ENCODE measurements at places on chromosomes 5 and 9.

- no peak for DNase-seq
Measured at GRCh38 chr5:77852068-77852513, 76.0 kb upstream of the TBCA start.

DNA sequence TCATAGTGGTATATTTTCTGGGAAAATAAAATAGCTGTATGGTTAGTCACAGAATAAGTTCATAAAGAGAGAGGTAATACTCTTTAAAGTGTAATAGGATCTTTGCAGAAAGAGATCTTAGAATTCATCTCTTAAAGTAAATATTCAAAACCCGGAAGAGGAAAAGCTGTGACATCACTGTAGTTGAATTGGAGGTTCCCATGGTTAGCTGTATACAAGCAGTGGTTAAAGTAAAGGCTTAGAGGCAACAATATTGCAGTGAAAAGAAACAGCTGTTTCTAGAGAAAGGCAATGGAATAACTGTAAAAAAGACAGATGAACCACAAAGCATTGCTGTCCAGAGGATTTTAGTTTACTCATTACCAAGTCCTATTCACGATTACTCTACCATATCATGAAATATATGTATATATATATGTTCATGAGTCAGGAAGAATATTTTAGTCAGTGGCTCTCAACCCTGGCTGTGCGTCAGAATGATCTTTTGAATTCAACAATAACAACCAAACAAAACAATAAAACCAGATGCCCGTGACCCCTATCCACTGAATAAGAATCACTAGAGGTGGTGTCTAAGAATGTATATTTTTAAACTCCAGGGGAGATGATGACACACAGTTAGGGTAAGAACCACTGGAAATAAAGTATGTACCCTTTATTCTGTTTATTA is 4.7 kb downstream of the ERCC6L2 start:
- no peak for DNase-seq

GRCh38 chr5:81134066-81134465 is 99.1 kb upstream of the CKMT2 start:
- no peak for DNase-seq

- DNase-seq = no peak
Measured at GRCh38 chr9:133731876-133732638, 6.1 kb downstream of the SARDH start.

- no peak for DNase-seq
Measured at GRCh38 chr9:127917603-127918002, 762 bp upstream of the ST6GALNAC4 start.

DNA sequence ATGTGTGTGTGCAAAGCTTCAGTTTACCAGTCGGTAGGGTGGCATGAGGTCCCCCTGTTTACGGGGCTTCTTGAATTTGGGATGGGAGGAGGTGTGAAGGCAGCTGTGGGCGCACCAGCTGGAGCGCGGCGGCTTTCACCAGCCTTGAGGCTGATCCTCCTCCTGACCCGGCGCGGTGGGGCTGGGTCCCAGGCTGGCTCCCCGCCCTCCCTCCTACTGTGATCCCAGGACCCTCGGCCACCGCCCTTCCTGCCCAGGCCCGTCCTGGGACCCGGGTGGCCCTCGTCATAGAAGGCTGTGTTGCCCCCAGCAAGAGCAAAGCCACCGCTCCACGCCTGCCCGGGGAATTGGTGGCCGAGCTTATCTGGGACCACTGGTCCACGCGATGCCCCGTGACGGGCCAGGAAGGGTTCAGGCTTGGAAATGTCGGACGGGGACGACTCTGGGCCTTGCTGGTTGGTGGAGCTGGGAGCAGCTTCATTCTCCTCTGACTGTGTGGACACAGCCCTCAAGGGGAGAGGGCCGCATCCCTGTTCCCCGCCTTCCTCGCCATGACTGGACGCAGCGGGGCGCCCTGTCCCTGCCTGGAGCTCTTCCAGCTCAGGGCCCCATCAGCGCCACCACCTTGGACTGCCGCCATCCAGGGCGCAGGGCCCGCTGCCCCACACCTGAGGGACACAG is 271.1 kb upstream of the IRX1 start:
- no peak for DNase-seq

DNA sequence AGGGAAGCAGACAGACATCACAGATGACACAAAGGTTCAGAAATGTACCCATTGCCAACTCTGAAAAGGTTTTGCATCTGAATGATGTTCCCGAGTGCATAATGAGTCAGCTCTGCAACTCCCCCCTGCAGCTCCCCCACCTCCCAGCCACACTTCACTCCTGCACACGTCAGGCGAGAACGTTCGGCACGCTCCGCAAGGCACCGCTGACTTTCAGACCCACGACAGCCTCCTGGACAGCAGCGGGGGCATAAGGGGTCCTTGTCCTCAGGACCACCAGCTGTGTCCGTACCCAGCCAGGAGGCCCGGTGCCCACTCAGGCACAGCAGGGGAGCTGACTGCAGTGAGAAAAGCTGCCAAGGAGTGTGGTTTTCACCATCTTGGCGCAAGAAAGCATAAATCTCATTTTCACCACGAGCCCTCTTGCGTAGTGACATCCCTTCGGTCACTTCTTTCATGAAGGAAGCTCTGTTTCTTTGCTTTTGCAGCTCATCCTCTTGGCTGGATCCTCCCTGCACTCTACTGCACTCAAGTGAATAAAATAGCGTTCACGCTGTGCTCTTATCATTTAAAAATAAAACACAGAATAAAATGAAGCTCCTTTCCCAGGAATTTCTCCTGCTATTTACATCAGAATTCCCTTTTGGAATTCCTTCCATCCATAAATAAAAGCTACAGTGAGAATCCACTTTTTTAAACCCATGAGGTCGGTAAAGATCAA is 9.9 kb downstream of the GFPT2 start:
- DNase-seq = no peak

DNA sequence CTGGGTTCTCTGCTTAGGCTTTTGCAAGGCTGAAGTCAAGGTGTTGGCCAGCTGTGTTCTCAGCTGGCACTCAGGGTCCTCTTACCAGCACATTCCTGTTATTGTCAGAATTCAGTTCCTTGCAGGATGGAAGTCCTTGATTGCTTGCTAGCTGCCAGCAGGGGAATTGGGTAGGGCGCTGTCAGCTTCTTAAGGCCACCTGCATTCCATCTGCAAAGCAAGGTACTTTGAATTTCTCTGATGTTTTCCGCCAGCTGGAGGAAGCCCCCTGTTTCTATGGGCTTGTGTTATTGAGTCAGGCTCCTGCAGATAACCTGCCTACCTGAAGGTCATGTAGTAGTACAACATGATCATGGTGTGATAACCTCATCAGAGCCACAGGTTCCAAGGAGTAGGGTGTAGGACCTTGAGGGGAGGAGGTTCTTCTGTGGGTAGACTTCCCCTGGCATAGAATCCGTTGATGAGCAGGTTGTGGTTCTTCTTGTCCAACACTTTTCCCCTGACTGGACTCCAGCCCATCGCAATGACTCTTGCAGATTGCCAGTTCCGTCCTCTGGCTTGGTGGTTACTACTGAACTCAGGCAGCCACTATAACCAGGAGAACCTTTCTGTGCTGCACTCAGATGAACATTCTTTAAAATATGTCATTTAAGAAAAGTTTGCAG is 6.8 kb downstream of the TENT4A start:
- DNase-seq = no peak

DNA sequence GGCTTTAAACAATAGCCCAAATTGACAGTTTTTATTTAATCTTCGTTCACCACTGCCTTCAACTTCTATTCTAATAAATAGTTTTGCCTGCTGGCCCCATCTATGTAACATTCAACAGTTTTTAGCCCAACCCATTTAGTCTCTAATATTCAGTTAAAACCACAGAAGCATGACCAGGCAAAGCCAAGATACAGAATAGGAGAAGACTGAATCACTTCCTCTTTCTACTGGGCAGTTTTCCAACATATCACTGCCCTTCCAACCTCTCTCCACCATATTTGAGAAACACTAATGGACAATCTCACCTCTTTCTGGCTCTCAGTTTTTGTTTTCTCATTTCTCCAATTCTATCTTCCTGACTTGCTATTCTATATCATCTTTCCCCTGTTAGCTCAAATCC is 352.9 kb downstream of the DNAH5 start:
- DNase-seq = no peak

DNA sequence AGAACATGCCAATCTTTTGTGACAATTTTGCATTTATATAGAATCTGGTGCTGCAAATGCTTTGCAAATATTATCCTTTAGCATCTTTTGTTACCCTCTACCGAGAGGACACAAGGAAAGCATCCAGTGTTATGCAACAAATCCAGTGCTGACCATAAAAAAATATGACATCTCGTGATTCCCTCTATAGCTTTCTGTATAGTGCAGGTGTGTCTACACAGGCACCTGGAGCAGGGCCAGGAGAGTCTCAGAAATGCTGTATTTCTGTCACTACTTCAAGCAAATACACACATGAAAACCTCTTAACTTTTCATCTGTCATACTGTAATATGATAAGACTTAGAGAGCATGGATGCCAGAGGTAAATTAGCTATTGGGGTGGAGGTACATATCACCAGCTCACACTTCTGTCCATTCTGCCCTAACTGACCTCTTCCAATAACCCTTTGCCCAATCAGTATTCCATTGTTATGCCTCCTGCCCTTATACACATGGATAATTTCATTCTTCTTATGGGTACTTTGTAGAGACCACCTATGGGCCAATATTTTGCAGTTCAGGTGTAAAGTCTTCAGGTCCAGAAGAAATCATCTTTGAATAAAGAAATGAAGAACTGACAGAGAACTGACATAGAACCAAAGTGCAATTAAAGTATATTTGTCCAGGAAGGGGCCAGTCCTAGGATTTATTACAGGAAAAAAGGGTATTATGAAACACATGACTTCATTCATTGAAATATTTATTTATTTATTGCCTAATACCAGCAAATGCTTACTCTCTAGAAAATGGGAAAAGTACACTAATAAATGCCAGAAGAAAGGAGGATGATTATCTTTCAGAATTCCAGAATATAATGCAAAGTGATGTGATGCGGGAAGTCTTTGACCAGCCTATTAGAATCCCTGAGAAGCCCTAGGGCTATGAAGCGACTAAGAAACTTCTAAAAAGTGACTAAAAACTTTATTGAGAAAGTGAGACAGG is 106.5 kb downstream of the EPB41L4A start:
- no peak for DNase-seq

DNA sequence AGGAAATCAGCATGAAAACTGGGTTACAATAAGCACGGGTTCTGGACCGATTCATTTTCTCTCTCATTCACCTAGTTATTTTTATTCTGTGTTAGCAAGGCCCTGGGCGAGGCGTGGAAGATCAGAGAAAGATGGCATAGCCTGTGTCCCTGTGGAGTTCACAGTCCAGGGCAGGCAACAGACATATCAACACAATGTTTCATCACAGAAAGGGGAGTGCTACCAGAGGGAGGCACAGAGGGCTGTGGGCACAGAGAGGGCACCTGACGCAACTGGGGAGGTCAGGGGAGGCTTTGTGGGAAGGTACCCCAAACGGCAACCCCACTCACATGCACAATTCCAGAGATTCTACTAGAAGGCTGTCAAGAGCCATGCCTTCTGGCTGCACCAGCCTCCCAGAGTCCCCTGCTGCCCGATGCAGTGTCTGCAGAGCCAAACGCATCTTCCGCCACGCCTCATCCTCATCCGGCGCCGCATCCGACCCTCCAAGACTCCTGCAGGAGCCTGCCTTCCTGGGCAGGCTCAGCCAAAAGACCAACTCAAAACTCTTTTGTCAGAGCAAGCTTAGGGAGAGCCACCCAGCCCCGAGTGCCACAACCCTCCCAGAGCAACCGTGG is 1.4 kb downstream of the FAM193B start:
- no peak for DNase-seq

DNA sequence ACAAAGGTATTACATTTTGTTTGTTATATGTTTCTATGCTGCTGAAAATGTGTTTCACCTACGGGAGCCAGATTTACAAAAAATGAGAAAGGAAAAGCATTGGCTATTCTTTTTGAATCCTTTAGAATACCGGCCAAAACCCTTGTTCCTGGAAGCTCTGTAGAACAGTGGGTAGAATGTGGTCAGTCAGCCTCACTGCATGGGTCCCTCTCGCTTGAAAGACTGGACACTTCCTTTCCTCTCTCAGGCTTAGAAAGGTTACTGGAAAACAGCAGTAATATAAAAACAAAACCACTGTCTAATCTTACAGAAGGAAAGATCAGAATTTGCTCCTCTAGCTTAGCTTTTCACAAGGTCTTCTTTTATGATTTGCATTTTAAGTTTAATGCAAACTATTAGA is 45.1 kb downstream of the OSTF1 start:
- DNase-seq = no peak

DNA sequence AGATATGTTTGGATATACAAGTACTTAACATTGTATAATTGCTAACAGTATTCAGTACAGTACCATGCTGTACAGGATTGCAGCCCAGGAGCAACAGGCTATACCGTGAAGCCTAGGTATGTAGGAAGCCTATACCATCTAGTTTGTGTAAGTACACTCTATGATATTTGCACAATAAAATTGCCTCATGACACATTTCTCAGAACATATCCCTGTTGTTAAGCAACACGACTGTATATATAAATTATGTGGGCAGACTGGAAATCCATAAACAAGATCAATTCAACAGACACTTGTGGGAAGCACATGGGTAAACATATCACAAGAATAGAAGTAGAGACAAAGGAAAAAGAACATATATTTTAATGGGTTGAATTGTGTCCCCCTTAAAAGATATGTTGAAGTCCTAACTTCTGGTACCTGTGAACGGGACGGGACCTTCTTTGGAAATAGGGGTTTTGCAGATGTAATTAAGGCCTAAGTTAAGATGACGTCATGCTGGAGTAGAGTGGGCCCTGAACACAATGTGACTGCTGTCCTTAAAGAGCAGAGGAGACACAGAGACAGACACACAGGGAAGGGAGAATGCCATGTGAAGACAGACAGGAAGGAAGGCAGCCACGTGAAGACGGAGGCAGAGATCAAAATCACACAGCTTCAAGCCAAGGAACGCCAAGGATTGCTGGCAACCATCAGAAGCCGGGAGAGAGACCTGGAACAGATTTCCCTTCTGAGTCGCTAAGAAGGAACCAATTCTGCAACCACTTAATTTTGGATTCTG is 76.3 kb downstream of the SCAI start:
- DNase-seq = no peak

- no peak for DNase-seq
Measured at GRCh38 chr9:95505717-95506427, 10.9 kb downstream of the PTCH1 start.

DNA sequence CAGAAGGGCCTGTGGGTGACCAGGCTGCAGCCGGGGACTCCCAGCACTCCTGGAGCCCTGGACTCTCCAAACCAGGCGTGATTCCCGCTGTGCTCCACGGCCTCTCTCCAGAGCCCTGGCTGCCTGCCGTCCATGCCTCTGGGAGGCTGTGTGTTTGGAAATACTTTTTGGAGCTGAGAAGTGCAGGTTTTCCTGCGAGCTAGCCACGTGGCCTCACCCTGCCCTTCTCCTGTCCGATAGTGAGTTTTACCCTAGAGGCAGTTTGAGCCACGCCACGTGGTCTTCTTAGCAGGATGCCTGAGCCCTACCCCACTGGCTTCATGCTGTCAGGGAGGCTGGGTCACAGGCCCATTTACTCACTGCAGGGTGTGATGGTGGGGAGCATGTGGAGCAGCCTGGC is 71.3 kb downstream of the COL5A1 start:
- no peak for DNase-seq

GRCh38 chr9:13759551-13759950 is 480.1 kb upstream of the MPDZ start:
- no peak for DNase-seq

DNA sequence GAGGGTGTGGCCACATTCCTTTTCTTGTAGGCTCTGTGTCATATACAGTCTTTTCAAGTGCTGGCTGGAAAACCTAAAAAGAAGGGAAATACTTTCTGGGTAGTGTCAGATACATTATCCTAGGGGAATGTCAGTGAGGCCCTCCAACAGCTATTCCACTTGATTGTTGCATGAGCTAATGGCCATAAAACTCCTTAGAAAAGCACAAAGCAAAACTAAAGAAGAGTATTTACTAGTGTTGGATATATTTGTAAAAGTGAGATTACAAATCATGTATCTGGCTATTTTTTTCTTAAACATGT is 829 bp downstream of the ANXA1 start:
- DNase-seq = no peak
